ENCODE measurements at places on chromosomes 1 and 21. TPM values are rescaled to one million over a fixed set of nuclear protein-coding genes. Genes with fewer than 3 reads are reported as not detected.

Gene KCNA2
- polyA plus RNA-seq, result 0.36 TPM

Gene ADAM30
- not detected for polyA plus RNA-seq

Gene PDE4B
- 8.4 TPM for polyA plus RNA-seq

Gene BSND
- polyA plus RNA-seq, result 4.5 TPM

Gene DMBX1
- polyA plus RNA-seq, result not detected

Gene SAMD13
- polyA plus RNA-seq, result 5.3 TPM

Gene COL24A1
- 1.8 TPM for polyA plus RNA-seq

Measured in renal pelvis (tissue), 12 donors.